ENCODE measurements at places on chromosomes 6 and 20.
A peak's percentile ranks its signal among the peaks of the same experiment; 100 is the strongest.

GRCh38 chr20:35502352-35502751 is 27.1 kb downstream of the C20orf173 start:
- no peak for DNase-seq

- DNase-seq, result no peak
Measured at GRCh38 chr6:18115356-18115755, 7.1 kb downstream of the NHLRC1 start.

GRCh38 chr20:10402938-10403608 is 30.9 kb downstream of the MKKS start:
- no peak for DNase-seq

DNA sequence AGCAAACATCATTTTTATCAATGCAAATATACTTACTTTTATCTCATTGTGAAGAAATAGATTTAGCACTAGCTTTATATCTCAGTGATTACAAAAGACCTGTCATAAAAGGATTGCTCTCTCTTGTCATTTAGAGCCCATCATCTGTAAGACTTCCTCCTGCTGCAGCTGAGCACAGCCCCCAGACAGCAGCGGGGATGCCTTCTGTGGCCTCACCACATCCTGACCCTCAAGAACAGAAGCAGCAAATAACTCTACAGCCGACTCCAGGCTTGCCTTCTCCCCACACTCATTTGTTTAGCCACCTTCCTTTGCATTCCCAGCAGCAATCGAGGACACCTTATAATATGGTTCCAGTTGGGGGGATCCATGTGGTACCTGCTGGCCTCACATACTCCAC is 127.0 kb upstream of the EDN1 start:
- DNase-seq, result no peak

GRCh38 chr6:17001188-17001587 is 100.7 kb upstream of the STMND1 start:
- no peak for DNase-seq

GRCh38 chr6:36772397-36772796 is 66.8 kb downstream of the CPNE5 start:
- no peak for DNase-seq

DNA sequence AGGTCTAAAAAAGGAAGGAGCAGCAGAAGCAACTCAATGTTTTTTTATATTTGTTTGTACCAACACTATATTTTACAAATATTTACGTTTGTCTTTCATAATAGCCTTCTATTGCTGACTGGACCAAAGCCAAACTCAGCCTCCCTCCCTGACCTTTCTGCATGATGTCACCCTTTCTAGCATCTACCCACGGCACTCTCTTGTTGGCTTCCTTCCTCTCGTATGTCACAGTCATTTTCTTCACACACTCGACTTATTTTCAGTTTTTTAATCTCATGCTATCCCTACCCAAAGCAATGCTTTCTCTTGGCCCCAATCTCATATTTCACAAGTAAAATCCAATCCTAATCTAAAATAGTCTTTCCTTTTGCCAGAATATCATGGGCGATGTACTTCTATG is 16.3 kb upstream of the FAM8A1 start:
- peak; percentile 54 for DNase-seq

GRCh38 chr20:44596876-44597275 is 14.5 kb downstream of the PKIG start:
- DNase-seq, result no peak

DNA sequence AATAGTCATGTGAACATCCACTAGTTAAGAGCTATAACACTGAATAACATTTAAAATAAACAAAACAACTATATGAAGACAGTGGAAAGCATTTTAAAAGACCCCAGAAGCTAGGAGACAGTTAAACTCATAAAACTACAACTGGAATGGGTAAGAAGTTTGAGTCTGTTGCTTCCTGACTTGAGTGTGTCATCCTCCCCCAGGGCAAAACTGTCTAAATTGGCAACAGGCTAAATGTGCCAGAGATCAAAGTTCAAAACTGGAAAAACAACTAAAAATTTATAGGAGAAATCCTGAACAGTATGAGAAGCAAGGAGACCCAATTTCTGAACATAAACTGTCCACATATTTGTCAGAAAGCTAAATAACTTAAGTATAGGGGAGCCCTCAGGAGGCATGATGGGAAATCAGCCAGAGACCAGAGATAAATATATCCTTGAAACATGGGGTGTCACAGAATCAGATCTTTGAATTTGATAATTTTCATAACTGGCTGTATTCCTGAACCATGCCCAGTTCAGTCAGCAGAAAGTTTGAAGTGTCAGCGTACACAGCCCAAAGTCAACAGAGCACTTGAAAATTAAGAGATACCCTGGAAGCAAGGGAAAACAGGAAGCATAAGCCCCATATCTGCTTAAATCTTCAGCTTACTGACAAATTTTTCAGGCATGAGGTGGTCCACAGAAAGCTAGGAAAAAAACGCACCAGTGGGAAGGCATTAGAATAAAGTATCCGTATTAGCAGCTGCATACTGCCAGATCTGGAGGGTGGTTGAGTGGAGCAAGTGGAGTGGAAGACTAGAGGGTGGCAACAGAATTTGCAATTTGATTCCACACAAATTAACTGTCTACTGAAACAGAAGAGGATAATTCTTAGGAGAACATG is 516.1 kb upstream of the MAN1A1 start:
- no peak for DNase-seq

- DNase-seq, result no peak
Measured at GRCh38 chr20:23832775-23833513, 6.4 kb upstream of the CST2 start.

GRCh38 chr20:16574656-16575355 is 1.6 kb upstream of the KIF16B start:
- peak; percentile 74 for DNase-seq

- no peak for DNase-seq
Measured at GRCh38 chr6:108476376-108476775, 84.3 kb upstream of the FOXO3 start.

GRCh38 chr6:90078513-90079289 is 184.4 kb downstream of the GJA10 start:
- no peak for DNase-seq

DNA sequence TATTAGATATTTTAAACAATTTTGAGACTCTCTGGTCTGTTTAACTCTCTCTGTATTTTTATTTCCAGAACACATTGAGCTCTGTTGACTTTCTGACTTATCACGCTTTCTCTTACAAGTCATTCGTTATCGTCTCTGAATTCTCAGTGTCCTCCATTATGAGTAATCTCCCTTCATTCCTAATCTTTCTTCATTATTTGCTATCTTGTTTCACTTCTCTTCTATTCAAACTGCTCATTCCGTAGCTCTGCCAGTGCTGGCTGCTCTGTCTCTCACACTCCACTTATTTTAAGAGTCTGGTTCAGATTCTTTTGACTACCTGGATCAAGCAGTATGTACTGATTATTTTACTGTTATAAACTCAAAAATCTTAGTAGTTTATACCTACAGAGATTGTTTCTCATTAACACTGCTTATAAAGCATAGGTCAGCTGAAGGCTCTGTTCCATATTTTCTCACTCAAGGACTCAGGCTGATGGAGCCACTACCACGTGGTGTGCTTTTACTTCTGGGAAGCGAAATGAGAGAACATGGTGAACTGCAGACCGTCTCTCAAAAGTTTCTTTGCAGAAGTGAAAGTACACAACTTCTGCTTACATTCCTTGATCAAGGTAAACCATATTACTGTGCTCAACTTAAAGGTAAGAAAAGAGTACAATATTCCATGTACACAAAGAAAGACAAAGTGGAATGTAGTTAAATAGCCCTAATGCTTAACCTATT is 485.2 kb downstream of the GRIK2 start:
- no peak for DNase-seq

- no peak for DNase-seq
Measured at GRCh38 chr6:157259443-157259842, 63.9 kb downstream of the TMEM242 start.

GRCh38 chr6:166684170-166684569 is 57.1 kb upstream of the RPS6KA2 start:
- no peak for DNase-seq

- DNase-seq, result peak; percentile 61
Measured at GRCh38 chr6:12751694-12752325, 35.2 kb downstream of the PHACTR1 start.

DNA sequence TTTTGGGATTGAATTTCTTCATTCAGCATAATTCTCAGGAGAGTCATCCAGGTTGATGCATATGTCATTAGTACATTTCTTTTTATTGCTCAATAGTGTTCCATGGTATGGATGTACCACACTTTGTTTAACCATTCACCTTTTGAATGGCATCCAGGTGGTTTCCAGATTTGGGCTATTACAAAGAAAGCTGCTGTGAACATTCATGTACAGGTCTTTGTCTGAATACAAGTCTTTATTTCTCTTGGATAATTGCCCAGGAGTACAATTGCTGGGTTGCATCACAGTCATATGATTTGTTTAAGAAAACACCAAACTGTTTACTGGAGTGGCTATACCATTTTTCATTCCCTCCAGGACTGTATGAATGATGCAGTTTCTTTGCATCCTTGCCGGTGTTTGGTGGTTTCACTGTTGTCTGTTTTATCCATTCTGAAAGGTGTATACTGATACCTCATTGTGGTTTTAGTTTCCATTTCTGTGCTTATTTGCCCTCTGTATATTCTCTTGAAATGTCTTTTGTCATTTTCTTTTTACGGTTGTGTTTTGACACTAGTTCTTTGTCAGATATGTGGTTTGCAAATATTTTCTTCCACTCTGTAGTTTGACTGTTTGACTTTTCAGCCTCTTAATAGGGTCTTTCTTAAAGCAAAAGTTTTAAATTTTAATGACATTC is 8.8 kb downstream of the CDKAL1 start:
- DNase-seq, result peak; percentile 86

DNA sequence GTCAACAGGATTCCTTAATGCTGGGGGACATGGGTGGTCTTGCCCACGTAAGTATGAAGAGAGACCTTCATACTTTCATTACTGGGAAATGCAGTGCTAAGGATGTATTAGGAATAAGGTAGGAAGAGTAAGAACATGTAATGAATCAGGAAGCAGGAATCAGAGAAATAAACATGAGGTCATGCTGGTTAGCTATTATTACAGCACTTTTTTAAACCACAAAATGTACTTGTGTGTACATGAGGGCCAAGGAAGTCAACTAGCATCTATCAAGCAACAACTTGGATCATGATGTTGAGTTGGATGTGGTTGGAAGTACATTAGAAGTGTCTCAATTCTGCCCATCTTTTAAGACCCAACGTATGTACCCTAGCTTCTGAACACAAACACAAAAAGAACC is 63.5 kb upstream of the E2F3 start:
- peak; percentile 3 for DNase-seq

DNA sequence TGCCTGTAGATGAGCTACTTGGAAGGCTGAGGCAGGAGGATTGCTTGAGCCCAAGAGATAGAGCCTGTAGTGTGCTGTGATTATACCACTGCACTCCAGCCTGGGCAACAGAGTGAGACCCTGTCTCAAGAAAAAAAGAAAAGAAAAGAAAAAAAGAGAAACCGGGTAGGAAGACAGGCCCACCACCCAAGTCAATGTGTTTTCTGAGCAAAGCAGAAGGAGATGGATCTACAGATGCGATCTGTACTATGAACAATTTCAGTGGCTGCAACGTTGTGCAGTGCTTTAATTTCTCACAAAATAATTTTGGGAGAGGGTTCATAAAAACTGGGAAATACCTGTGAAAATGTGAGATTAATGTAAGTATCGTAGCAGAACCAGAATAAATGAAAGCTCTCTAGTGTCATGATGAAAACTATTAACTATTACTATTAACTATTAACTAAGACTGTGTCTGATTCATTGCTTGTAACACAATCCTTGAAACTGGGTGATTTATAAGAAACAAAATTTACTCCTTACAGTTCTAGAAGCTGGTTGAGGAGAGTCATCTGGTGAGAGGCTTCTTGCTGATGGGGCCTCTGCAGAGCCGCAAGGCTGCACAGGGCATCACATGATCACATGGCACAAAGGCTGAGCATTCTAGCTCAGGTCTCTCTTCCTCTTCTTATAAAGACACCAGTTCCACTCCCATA is 233.1 kb upstream of the ZNF217 start:
- DNase-seq, result no peak

- DNase-seq, result no peak
Measured at GRCh38 chr6:12892151-12892550, 175.6 kb downstream of the PHACTR1 start.

DNA sequence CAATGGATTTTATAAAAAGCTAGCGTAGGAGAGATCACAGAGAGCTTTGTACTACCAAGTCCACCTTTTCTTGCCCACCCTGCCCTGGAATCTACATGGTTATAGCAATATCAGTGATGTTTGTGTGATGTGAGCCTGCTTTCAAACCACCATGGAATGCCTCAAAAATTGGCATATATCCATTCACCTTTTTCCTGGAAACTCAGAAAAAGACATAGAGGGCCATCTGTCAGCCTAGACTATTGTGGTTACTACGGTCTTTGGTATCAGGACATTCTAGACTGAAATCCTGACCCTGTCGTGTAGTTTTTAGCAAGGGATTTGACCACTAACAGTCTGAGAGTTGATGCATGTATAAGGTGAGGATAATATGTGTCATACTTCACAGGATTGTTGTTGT is 239.6 kb downstream of the GRIK2 start:
- DNase-seq, result no peak

DNA sequence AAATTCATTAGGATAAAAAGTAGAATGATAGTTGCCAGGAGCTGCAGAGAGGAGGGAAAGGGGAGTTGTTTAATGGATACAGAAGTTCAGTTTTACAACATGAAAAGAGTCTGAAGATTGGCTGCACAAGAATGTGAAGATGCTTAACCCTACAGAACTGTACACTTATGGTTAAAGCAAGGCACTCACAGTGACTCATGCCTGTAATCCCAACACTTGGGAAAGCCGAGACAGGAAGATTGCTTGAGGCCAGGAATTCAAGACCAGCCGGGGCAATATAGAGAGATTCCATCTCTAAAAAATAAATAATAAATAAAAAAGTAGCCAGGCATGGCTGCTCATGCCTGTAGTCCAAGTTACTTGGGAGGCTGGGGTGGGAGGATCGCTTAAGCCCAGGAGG is 174.0 kb downstream of the TASP1 start:
- DNase-seq, result peak; percentile 7

DNA sequence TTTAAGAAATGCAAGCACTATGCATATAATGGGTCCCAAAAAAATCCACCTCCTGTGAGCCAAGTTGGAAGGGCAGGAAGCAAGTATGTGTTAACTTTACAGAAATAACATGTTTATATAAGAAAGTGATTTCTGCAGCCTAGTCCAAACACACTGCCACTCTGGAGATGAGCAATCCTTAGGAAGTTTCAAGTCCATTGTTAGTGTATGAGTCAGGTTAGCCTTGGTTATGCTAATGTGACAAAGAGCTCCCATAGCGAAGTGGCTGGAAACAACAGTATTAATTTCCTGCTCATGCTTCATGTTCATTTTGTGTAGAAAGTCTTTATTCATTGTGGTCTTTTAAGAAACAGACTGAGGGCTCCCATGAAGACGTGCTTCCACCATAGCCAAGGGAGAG is 121.4 kb downstream of the TBXT start:
- DNase-seq, result no peak

DNA sequence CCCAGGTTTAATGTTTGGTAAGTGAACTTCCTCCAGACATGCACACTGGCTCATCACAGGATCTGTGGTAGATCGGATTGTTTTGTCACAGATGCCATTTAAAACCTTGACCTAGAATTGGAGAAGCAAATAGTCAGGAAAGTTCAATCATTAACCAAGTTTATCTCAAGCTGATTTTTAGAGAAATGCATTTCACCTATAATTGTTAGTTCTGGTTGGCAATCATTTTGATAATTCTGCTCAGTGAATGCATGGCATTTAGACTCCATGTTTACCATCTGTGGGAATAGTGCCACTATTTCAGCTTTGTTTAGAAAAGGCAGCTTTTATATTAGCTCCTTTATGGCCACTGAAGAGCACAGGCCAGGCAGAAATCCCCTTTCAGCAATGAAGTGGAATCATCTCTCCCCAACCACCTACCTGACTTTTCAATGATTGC is 73.9 kb upstream of the IPCEF1 start:
- no peak for DNase-seq

Measured in adipocyte (in vitro differentiated cells).